Activated CD8-positive, alpha-beta T cell treated with anti-CD3 and anti-CD28 coated beads for 36 hours (primary cell): ENCODE measurements at places on chromosomes 13 and 19. TPM values are rescaled to one million over a fixed set of nuclear protein-coding genes. Genes with fewer than 3 reads are reported as not detected.

GRCh38 chr19:3740431-3740830 lies 21.1 kb downstream of the APBA3 start:
- H3K4me3 ChIP-seq = no peak overlapping the region
- H3K36me3 ChIP-seq = no peaks in the 10 kb centered on the region
- no peak overlapping the region for H3K27ac ChIP-seq
- peaks cover 3% of the 10 kb centered on the region for H3K4me1 ChIP-seq

TMPRSS9 gene
- not detected for total RNA-seq

- DNase-seq = no peak
- no peaks in the 10 kb centered on the region for H3K36me3 ChIP-seq
- no peaks in the 10 kb centered on the region for H3K4me1 ChIP-seq
- no peak overlapping the region for H3K27ac ChIP-seq
- H3K4me3 ChIP-seq = no peak overlapping the region
- no peaks in the 10 kb centered on the region for H3K27me3 ChIP-seq
Observed at GRCh38 chr13:89514534-89515312, 1832.8 kb upstream of the MIR17HG start.

DNA sequence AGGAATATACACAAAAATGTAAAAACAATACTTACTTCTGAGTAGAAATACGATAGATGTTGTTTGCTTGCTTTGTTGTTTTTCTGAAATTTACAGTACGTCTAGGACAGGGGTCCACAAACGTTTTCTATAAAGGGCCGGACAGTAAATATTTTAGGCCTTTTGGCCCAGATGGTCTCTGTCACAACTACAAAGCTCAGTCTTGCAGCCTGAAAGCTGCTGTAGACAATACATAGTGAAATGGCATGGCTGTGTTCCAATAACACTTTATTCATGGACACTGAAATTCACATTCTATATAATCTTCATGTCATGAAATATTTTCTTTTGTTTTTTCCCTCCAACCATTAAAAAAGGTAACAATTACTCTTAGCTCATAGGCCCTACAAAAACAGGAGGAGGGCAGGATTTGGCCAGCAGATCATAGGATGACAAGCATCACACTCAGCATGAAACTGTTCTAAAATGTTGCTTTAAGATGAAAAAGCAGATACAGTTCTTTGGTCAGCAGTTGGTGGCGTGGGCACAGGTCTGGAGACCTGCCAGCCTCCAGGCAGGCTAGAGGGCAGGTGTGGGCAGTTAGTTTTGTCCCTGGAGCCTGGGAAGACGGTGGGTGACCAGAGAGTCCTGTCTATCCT lies at the start of gene EDDM13:
Gene EDDM13, plus strand, starts transcription at position 588 of the 638 bp plus-strand sequence. CDS start 87 bp downstream, outside the sequence.
- H3K27ac ChIP-seq = no peak within 1 kb of the TSS
- peaks cover 7% of the 10 kb centered on the region for H3K36me3 ChIP-seq
- H3K27me3 ChIP-seq = no peaks in the 10 kb centered on the region
- no peaks in the 10 kb centered on the region for H3K4me1 ChIP-seq
- H3K4me3 ChIP-seq = no peak within 1 kb of the TSS

DNA sequence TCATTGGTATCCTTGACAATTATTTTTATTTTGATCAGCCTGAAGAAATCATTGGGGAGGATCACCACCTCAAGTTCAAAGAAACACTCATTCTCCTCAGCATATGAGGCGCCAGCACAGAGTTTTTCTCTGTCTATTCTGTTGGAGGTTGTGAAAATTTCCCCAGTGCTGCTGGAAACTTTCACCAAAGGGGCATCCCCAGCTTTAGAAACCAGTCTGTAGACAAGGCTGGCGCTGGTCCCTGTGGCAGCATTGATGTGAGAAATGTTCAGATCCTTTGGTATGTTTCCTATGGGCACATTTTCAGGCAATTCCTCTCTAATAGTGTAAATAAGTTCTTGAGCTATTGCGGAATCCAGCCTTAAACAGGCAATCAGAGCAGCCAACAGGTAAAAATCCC lies 2.1 kb downstream of the PCDH9 start:
- peaks cover 14% of the 10 kb centered on the region for H3K27me3 ChIP-seq
- peaks cover 7% of the 10 kb centered on the region for H3K4me1 ChIP-seq
